ENCODE measurements at places on chromosomes 1 and 21. TPM values are rescaled to one million over a fixed set of nuclear protein-coding genes. Genes with fewer than 3 reads are reported as not detected.
A peak's percentile ranks its signal among the peaks of the same experiment; 100 is the strongest.

DNA sequence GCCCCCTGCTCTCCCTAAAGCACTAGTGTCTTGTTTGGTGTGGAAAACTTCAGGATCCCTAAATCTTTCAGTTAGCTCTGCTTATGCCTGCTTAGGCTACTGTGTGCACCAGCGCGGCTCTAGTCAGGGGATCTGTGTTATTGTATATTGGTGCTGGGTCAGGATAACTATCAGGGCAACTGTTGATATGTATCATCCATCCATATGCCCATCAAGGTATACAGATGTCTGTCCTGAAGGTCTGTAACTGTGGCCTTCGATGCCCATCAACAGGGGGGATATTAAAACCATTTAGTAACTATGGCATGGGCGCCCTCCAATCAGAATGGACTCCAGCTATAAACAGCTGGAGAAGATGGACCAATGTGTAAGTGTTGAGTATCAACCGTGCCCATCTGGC, 12.4 kb downstream of the NT5C1A start:
- no peak for DNase-seq

DNA sequence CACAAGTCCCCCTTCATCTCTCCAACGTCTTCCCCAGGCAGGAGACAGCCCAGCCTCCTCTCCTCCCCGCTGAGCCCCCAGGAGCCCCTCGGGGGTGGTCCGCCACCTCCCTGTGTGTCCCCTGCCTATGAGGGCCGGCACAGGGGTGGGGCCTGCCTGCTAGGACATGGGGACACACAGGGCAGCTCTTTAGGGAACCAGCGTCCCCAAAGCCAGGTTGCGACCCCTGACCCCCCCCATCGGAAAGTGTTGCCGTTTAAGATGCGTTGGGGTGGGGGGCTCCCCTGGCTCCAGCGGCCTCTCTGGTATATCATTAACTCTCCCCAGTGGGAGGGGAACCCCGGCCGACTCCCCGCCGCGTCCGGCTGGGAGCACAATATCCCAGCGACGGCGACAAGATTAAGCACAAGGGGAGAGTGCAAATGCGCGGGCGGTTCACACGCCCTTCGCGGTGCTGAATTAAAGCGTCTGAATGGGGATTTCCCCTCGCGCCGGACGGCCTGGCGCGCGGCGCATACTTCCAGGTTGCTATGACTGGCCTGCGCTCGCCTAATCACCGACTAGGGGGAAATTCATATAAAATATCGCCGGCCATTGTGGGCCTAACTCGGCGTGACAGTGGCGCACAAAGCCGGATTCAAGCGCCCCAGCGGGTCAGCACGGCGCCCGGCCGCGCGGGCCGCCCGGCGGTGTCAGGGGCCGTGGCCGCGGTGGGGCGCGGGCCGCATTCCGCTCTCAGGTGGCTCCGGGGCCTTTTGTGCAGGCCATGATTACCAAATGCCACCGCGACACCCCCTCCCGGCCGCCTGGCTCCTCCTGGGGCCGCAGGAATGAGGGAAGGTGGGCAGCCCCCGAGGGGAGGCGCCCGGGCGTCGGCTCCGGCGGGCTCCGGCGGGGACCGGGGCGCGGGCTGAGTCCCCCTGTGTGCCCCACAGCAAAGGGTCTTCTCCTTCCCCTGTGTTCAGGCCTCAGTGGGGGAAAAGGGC, 30.9 kb downstream of the WNT3A start:
- DNase-seq, result peak; percentile 71

- no peak for DNase-seq
Measured at GRCh38 chr1:208261874-208262273, 17.7 kb upstream of the PLXNA2 start.

GBP7 gene
- not detected for total RNA-seq
